ENCODE measurements at places on chromosomes 5 and 9. TPM values are rescaled to one million over a fixed set of nuclear protein-coding genes. Genes with fewer than 3 reads are reported as not detected.

PCDHB4 gene
- polyA plus RNA-seq: 1.3 TPM

- no peak for DNase-seq
These were observed 25.2 kb upstream of the GLRA1 start for GRCh38 chr5:151949701-151950308.

DNA sequence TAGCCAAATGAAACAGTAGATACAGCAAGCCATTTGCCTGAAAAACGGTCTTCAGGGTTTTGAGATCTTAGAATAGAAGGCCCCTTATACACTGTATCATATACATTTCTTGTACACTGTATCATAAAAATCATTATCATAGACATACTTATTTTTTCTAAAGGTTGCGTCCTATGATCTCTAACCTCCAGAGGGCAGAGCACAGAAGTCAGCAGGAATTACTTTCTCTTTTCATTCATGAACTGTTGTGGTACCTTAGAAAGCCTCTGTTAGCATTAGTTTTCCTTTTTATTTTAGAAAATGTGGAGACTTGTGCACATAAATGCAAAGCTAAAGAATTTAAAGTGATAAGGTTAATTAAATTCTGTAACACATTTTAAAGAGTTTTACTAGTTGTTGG, 115.4 kb downstream of the OXCT1 start:
- DNase-seq: no peak

DNA sequence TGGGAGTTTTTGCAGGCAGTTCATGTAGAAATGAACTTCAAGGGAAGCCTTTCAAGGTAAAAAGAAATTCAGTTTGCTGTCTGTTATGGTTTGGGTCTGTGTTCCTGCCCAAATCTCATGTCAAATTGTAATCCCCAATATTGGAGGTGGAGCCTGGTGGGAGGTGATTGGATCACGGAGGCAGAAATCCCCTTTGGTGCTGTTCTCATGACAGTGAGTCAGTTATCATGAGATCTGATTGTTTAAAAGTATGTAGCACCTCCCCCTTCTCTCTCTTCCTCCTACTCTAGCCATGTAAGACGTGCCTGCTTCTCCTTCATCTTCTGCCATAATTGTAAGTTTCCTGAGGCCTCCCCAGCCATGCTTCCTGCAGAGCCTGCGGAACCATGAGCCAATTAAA, 341.4 kb downstream of the ARHGEF28 start:
- DNase-seq: no peak

GRCh38 chr5:4095918-4096630, 500.4 kb downstream of the IRX1 start:
- DNase-seq: no peak

DNA sequence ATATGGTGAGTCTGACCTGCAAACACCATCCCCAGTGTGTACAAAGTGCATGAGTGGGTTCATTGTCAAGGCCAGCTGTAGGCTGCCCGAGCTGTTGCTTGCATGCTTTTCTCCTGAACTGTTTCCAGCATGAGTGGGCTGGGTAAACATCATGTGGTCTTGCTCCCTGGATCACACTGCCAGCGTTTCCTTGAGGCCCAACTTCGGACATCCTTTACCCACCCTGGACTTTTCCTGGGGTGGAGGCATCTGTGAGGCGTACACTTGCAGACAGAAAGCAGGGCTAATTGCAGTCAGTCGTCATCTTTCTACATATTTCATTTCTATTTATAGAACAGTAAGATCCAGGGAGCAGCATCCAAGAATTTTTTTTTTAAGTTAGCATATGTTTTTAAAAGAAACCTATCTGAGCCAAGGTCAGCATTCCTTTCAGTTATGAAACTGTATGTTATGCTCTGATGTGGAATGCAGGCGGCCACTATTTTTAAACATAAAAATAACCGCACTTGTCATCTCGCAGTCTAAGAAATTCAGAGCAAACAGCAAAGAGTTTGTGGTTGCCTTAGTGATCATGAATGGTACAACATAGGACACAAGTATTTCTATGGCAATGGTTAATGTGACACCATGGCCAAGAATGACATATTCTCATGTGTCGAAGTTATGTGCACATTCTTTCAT, 106.5 kb upstream of the DMRT1 start:
- DNase-seq: no peak

FRRS1L gene
- polyA plus RNA-seq: 2.6 TPM

- no peak for DNase-seq
These were observed 69.8 kb downstream of the FOXD1 start for GRCh38 chr5:73378765-73379164.

GRCh38 chr5:157106630-157107461, 2.0 kb downstream of the HAVCR2 start:
- no peak for DNase-seq

DNA sequence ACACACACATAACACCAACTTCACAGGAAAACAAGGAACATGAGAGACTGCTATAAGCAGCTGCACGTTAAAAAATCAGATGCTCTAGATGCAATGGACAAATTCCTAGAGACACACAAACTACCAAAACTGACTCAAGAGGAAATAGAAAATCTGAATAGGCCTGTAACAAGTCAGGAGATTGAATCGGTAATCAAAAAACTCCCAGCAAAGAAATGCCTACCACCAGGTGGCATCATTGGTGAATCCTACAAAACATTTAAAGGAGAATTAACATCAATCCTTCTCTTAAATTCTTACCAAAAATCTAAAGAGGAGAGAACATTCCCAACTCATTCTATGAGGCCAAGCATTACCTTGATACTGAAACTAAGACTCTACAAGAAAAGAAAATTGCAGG, 54.9 kb downstream of the NDST1 start:
- no peak for DNase-seq

DMRT2 gene
- polyA plus RNA-seq: 1.8 TPM

DNA sequence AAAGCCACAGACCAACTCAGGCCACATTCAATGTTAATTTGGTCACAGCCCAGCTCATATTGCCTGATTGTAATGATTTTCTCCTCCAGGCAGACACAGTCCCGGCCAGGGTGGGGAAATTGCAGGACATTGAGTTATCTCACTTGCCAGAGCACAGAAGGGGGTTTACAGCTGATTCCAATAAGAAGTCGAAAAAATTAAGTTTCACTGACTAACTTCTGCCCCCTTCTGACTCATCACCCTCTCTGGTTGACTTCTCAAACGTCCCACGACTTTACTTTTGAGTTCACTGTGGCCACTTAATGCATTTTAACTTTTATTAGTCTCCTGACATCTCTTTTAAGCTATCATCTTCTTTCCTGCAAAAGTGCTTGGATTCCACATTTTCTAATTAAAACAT, 321.4 kb upstream of the WWC1 start:
- DNase-seq: no peak

DNA sequence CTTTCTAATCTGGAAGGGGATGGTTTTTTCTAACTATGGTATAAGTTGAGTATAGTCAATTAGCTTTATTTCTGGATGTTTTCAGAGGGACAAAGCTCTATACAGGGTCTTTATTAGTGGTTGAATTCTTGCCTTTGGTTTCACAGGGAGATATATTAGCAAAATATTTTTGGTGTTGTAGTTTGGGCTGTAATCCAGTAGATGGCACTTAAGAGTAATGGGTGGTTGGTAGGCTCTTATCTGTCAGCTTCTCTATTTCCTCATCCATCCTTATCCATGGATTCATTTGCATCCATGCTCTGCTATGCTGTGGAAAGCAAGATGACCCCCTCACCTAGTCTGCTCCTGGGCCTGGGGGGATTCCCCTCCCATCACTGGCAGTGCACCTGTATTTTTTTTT, 363.6 kb upstream of the CYLC2 start:
- no peak for DNase-seq

NR2F1-AS1 gene
- polyA plus RNA-seq: 67.3 TPM

DNA sequence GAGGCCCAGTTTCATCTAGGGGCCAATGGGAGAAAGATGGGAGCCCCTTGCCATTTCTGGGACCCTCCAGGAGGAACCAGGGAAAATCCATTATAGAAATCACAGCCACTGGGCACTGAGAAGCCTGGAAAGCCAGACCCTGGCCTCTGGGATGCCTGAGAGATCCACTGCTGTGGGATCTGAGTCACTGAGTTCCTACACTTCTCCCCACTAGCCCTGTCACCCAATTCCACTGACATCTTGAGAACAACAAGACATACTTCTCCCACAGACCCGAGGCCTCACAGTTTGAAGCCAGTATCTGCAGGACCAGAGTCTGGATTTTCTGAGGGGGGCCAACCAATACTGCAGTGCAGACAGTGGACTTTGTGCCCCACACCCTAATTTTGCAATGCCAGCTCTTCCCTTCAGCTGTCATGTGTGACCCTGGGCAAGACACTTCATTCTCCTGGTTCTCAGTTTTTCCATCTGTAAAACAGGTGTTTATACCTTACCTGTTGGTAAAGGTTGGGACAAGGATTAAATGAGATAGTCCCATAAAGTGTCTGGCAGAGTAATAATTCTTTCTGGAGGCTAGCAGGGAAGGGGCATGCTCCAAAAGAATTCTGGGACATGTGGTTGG, 46.5 kb downstream of the CXXC5 start:
- DNase-seq: no peak

CRAT gene
- 30.4 TPM for polyA plus RNA-seq

DNA sequence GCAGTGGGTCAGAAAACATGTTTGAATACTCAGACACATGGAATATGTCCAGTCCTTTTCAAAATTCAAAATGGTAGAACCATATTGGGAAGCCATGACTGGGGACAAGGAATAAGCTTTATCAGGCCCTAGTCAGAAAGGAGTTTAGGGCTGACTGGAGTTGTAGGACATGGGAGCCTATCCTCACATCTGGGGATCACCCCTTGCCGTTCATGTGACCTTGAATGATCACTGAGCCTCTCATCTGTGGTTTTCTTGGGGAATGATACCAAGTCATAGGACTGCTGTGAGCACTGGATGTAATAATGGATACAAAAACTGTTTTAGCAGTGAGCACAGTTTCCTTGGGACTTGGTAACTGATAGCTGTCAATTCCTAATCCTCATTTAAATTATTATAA, 84.7 kb downstream of the IQGAP2 start:
- no peak for DNase-seq

ITK gene
- 0.29 TPM for polyA plus RNA-seq

DNA sequence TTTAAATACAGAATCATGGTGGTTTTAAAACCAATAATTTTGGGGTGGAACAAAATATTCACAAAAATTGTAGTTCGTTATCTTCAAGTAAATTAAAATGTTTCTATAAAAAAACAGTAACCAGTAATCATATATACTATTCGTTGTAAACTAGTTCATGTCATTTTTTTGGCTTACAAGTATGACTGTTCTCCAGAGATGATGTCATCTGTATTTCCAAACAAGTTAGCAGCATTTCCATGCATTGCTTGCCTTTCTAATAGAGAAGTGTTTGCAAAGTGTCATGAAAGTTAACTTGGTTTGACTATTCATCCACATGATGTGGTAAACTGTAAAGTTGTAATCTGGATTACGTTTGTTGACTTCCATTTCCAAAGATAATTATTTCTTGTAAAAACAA, 717.9 kb upstream of the ADAMTS16 start:
- DNase-seq: no peak

NUTM2F gene
- polyA plus RNA-seq: 0.07 TPM

DNA sequence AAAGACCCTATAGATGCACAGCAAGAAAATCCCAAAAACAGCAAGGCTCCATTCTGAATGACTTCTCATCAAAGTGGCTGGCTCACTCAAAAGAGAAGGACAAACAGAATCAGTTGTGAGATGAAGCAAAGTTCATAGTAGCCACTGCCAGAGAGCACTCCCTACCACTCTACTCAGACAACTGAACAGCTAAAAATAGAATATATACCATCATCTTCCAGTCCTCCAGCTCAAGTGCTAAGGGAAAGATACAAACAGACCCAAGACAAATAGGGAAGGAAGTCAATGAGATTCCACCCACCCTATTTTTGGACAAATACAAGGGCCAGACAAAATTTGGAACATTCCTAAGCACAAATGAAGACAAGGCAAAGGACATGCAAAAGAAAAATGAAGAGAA, 20.6 kb downstream of the GNAQ start:
- no peak for DNase-seq

NFIB gene
- 17.7 TPM for polyA plus RNA-seq

DNA sequence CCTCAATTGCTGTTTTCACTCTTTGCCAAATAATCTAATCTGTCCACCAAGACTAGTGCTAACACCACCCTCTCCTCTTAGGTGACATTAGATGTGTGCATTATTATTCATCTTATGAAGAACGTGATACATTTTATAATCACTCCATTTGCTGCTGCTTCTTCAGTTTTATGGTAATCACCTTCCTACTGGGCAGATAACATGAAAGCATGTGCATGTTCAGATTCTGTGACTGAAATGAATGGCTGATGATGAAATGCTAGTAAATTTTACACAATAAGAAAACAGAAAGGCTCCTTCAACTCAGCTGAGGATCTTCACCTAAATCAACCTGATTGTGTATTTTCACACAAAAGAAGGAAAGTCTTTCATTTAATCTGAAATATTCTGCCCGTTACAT, 577.6 kb downstream of the CSNK1G3 start:
- no peak for DNase-seq

DNA sequence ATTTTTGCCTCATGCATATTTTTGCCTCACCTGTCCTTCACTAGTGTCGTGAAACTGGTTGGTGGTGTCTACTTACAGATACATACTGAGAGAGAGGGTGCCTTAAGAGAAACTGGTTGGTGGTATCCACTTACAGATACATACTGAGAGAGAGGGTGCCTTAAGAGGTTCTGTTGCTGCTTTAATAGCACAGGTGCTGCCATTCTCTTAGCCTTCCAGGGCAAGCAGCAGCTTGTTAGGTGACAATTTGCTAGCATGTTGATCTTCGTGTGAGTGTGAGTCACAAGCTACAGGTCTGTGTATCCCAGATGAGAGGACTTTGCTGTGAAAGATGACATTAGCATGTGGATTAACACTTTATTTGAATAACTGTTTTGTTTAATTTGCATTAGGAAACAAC, 1.4 kb downstream of the PTTG1 start:
- no peak for DNase-seq

DNA sequence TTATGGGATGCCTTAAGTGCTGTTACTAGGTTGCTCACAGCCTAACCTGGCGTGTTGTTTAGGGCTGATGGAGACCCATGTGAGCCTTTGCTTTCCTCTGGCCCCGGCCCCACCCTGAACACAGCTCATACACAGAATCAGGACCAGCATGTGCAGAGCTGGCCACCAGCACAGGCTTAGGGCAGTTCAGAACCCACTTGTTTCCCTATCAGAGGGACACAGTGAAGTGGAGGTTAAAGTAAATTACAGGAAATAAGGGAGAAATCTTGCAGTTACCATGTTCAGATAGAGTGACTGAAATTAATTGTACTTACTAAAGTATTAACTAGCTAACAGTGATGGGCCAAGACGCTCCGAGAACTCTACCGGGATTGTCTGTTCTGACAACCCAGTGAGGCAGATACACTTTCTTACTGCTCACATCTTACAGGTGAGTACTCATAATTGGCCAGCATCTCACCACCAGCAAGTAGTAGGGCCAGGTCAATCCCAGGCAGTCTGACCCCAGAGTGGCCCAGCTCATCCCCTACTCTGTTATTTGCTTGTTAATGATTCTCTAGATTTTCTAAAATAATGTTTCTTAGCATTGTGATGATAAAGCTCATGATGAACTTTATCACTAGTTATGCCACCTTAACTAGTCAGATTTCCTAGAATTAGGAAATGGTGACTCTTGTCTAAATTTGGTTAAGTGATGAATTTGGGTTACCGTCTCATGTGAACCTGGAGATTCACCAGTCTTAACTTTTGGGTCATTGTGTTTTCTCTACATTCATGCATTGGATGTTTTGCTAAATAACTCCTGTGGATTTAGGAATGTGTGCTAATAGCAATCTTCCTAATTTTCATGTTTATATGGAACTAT, 15.4 kb downstream of the CCT5 start:
- no peak for DNase-seq

GRCh38 chr5:141872496-141873356, 5.5 kb downstream of the PCDH1 start:
- DNase-seq: no peak

Measured in left renal pelvis (tissue), 4 donors.